ENCODE measurements at places on chromosomes 3 and 15. TPM values are rescaled to one million over a fixed set of nuclear protein-coding genes. Genes with fewer than 3 reads are reported as not detected.

GRCh38 chr3:158505117-158505516 lies 65.9 kb upstream of the MLF1 start:
- H3K27me3 ChIP-seq, result no peaks in the 10 kb centered on the region
- DNase-seq, result no peak
- peaks cover 17% of the 10 kb centered on the region for H3K4me1 ChIP-seq
- peaks cover 14% of the 10 kb centered on the region for H3K36me3 ChIP-seq

DNA sequence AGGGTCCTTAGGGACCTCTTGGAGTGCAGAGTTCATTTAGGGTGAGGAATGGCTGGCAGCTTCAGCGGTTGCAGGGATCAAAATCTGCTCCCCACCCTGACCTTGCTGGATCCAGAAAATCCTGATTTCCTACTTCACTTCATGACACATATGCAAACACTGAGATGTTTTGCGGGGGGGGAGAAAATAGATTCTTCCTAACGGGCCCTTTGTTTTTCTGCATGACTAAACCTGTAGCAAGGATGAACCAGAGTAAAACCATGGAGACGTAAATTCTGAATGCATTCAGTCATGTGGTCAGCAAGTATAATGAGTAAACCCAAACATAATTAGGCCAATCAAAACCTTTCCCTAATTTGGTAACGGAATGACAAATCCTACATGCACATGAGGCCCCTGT lies 20.0 kb upstream of the RBP1 start:
- H3K4me3 ChIP-seq, result no peak overlapping the region
- H3K27ac ChIP-seq, result no peak overlapping the region
- H3K36me3 ChIP-seq, result no peaks in the 10 kb centered on the region
- H3K27me3 ChIP-seq, result no peaks in the 10 kb centered on the region
- H3K4me1 ChIP-seq, result peaks cover 21% of the 10 kb centered on the region

GRCh38 chr3:127053979-127054378 lies 71.1 kb downstream of the PLXNA1 start:
- H3K4me3 ChIP-seq, result no peak overlapping the region
- H3K27me3 ChIP-seq, result no peaks in the 10 kb centered on the region
- DNase-seq, result no peak
- no peak overlapping the region for H3K27ac ChIP-seq

- H3K27me3 ChIP-seq, result no peaks in the 10 kb centered on the region
- DNase-seq, result no peak
- peaks cover 7% of the 10 kb centered on the region for H3K36me3 ChIP-seq
Observed at GRCh38 chr3:179244878-179245277, 6.0 kb downstream of the KCNMB3 start.

DNA sequence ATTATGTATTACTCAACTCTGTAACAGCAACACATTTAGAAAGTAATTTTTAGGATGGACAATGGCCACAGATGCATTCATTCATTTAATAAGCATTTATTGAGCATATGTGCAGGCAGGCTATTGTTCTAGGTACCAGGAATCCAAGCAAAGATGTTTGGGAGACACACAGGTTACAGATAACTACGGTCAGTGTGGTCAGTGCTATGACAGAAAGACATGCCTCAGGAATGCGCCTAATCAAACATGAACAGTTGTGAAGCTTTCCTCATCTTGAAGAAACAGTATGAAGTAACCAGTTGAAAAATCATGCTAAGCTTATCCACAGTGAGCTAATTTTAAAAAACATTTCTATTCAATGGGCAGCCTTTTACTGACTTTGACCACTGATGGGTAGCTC lies 155.4 kb upstream of the CCDC54 start:
- no peak overlapping the region for H3K27ac ChIP-seq
- no peaks in the 10 kb centered on the region for H3K27me3 ChIP-seq
- H3K4me3 ChIP-seq, result no peak overlapping the region
- peaks cover 4% of the 10 kb centered on the region for H3K4me1 ChIP-seq

DNA sequence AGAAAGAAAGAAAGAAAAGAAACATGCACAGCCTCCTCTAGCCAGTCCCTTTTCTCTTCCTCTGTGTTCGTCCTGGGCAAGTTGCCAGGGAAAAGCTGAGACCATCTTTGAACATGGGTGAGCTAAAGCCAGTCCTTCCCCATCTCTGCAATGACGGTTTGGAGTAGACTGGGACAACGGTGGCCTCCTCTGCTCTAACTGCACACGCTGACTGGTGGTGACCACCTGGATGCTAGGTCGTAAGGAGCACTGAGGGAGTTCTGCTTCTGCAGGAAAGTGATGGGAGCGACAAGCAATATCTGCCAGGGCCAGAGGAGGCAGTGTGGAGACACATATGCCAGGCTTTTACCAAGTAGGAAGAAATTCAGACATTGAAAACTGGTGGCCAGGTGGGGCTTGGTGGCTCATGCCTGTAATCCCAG lies 111.7 kb downstream of the NUP210 start:
- no peaks in the 10 kb centered on the region for H3K27me3 ChIP-seq
- H3K4me3 ChIP-seq, result no peak overlapping the region
- H3K36me3 ChIP-seq, result no peaks in the 10 kb centered on the region
- peak; percentile 80 for DNase-seq

GRCh38 chr3:121757087-121757811 lies 7.7 kb upstream of the GOLGB1 start:
- no peak overlapping the region for H3K27ac ChIP-seq
- no peaks in the 10 kb centered on the region for H3K36me3 ChIP-seq
- peaks cover 1% of the 10 kb centered on the region for H3K27me3 ChIP-seq

DNA sequence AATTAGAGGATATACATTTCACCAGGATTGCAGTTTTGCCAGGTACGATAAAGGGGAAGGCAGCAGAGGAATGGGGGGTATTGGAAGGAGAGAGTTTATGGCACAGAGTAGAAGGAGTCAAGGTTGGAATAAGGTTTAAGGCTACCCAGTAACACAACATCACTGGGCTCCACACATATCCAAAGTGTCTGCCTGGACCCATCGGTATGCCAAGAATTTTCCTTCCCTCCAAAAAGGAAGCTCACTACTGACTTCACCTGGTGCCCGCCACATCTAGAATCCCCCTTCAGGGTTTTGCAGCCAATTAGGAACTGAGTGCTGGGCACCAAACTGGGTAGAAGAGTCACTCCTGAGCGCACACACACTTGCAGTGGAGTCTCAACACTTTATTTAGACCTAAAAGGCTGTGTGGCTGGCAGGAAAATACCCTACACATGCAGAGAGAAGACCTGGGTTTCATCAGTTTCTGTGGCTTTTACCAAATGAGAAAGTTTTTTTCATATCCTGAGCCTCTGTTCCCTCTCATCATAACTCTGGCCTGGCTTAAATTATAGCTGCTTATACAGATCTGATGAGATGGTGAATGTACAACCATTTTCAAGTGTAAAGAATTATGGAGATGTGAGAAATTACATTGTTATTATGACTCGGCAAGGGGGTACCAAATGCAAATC lies 190.8 kb upstream of the LPP start:
- 0 out of 2 replicates have a peak, but pooled peaks cover 2% of the 10 kb centered on the region for H3K4me1 ChIP-seq
- no peak for DNase-seq
- H3K27ac ChIP-seq, result no peak overlapping the region
- H3K27me3 ChIP-seq, result no peaks in the 10 kb centered on the region

- H3K4me3 ChIP-seq, result no peak overlapping the region
- H3K27me3 ChIP-seq, result no peaks in the 10 kb centered on the region
- no peak overlapping the region for H3K27ac ChIP-seq
- H3K36me3 ChIP-seq, result no peaks in the 10 kb centered on the region
Observed at GRCh38 chr3:56197259-56197965, 270.9 kb downstream of the ERC2 start.

GRCh38 chr15:39869858-39870515 lies 50.1 kb downstream of the GPR176 start:
- DNase-seq, result no peak
- H3K4me1 ChIP-seq, result peaks cover 67% of the 10 kb centered on the region
- H3K4me3 ChIP-seq, result no peak overlapping the region
- peaks cover 9% of the 10 kb centered on the region for H3K36me3 ChIP-seq

DNA sequence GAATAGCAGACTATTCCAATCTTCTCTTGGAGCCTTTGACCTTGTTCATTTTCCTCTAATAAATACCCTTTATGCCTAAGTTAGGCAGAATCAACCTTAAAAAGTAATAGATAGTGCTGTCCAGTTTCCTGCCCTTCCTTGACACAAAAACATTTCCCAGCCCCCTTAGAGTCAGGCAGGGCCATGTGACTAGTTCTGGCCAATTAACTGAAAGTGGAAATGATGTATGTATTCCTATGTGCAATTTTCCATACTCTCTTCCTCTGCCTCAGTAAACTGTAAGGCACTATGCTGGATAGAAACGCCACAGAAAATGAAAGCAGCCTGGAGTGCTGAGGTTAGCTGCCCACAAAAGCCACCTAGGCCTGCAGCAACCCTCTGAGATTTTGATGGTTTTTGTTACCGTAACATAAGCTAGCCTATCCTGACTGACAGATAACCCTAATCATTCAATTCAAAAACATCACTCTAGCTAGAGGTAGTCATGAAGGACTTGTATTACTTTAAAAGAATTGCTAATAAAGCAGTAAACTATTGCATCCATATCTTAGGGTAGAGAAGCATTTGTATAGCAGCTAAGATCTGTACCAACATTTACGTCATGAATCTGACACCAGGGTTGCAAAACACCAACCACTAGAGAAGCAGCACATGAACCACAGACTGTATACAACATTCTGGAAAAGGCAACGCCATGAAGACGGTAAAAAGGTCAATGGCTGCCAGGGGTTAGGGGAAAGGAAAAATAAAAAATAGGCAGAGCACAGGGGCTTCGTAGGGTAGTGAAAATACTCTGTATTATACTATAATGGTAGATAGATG lies 112.9 kb downstream of the ULK4 start:
- H3K27me3 ChIP-seq, result no peaks in the 10 kb centered on the region
- H3K27ac ChIP-seq, result no peak overlapping the region
- H3K4me1 ChIP-seq, result peaks cover 10% of the 10 kb centered on the region
- no peak overlapping the region for H3K4me3 ChIP-seq

CCK gene
- total RNA-seq, result 0.50 TPM

SCAMP2 gene
- 38.0 TPM for total RNA-seq

AMOTL2 gene
- 76.9 TPM for total RNA-seq

GOLGA6B gene
- total RNA-seq, result 1.9 TPM

DCLK3 gene
- 0.55 TPM for total RNA-seq

EPHB1 gene
- 7.0 TPM for total RNA-seq
